ENCODE measurements at places on chromosomes 2 and 18.

GRCh38 chr2:230416061-230416721, at the start of gene SP100:
Gene SP100, plus strand, starts transcription at chr2:230416201. Its CDS starts 96 bp downstream, at chr2:230416297.
- peak; percentile 62 for DNase-seq

GRCh38 chr2:164620873-164621763, at the start of gene GRB14:
Gene GRB14, minus strand, starts transcription at chr2:164621482. Its CDS starts 173 bp downstream, at chr2:164621309.
- no peak for DNase-seq

- no peak for DNase-seq
Observed at GRCh38 chr2:70036290-70036689, 51.0 kb upstream of the PCBP1 start.

GRCh38 chr18:77181950-77182707, 49.5 kb upstream of the MBP start:
- no peak for DNase-seq

GRCh38 chr18:55778788-55779690, 191.0 kb upstream of the TCF4 start:
- DNase-seq: no peak

- DNase-seq: no peak
Observed at GRCh38 chr2:161426455-161426921, 10.4 kb downstream of the TBR1 start.

DNA sequence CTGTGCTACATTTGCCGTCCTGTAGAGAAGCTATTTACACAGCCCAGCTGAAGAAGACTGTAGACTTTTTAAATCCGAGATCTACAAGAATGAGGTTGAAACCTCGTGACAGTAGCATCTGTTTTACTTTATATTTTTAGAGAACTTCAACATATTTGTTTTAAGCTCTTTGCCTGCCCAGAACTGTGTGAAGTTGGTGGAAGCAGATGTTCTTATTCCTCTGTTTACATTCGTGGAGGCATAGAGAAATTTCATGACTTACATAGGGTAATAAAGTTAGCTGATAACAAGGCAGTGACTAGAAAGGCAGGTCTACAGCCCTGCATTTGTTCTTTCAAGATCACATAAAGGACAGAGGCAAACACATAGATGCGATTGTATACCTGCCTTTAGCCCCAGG, 47.0 kb upstream of the MAP3K20 start:
- no peak for DNase-seq

- no peak for DNase-seq
Observed at GRCh38 chr2:129437725-129438124, 541.7 kb upstream of the RAB6C start.

DNA sequence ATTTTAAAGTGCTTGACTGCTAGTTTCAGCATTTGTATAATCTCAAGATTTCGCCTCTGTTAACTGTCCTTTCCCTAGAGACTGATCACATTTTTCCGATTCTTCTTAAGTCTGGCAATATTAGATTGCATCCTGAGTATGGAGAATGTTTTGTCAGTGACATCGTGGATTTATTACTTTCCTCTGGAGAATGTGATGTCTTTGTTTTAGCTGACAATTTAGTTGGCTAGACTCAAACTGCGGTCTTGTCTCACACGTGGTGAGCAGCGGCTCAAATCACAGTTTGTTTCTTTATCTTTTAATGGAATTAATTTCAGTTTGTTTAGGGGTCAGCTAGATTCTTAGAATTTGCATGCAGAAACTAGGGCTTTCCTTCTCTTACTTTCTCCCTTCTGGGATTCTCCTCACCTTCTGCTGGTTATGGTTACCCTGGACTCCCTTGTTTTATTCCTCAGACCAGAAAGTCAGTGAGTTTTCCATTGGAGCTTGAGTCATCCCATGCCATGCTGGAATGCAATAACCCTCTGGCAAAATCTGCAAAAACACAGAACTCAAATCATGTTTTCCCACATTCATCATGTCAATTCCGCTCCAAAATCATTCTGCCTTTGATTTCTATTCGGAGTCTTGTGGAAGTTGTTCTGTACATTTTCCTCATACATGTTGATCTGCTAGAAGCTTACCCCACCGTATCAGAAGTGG, 327.2 kb upstream of the TRIB2 start:
- DNase-seq: no peak

DNA sequence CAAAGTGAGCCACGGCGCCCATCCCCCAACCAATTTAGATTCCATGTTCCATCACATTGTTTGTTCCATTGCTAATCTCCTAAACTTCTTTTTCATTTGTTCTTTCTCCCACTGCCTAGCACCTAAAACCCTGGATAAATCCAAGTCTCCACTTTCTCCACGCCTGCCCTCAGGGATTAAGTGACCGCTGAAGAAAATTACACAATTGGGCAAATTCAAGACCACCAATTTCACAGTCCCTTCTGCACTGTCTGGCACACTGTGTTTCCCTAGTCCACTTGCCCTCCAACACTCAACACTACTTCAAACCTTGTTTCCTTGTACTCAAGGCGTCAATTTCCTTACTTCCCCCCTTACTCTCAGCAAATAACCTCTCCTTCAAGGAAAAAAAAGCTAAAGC, 5.1 kb upstream of the UBXN4 start:
- no peak for DNase-seq

- DNase-seq: no peak
Observed at GRCh38 chr2:153891051-153891450, 19.3 kb downstream of the GALNT13 start.

GRCh38 chr2:29640360-29640759, 281.0 kb downstream of the ALK start:
- no peak for DNase-seq

- DNase-seq: no peak
Observed at GRCh38 chr2:48471048-48471474, 58.9 kb upstream of the STON1 start.

DNA sequence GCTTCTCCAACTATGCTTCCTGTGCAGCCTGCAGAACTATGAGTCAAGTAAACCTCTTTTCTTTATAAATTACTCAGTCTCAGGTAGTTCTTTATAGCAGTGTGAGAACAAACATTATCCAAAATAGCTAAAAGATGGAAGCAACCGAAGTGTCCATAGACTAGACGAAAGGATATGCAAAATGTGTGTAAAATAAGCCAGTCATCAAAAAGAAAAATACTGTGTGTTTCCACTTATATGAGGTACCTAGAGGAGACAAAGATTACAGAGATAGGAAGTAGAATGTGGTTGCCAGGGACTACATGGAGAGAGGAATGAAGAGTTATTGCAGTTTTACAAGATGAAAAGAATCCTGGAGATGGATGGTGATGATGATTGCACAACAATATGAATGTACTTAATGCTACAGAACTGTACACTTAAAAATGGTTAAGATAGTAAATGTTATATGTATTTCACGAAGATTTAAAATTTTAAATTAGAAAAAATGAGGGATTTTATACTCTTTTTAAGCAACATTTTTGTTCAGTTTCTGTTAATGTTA, 99.3 kb upstream of the FN1 start:
- DNase-seq: no peak

GRCh38 chr2:152781175-152781574, 62.8 kb downstream of the ARL6IP6 start:
- DNase-seq: no peak

GRCh38 chr2:148048475-148049221, 27.8 kb downstream of the MBD5 start:
- DNase-seq: no peak

GRCh38 chr18:48996901-48997463, 46.2 kb upstream of the SMAD7 start:
- no peak for DNase-seq

- DNase-seq: no peak
Observed at GRCh38 chr2:40625849-40626248, 174.0 kb upstream of the SLC8A1 start.

GRCh38 chr2:240856151-240856980, 12.3 kb upstream of the AGXT start:
- DNase-seq: no peak

DNA sequence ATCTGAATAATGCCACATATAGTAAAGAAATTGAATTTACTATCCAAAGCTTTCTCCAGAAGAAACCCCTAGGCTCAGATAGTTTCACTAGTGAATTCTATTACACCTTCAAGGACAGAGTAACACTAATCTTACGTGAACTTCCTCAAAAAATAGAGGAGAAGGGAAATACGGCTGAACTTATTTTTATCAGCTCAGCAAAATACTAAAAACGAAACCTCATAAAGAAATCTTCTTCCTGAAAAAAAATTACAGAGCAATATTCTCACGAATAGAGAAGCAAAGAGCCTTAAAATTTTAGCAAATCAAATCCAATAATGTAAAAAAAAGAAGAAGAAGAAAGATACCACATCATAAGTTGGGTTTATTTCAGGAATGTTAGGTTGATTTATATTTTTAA, 14.7 kb downstream of the CAPN13 start:
- no peak for DNase-seq

DNA sequence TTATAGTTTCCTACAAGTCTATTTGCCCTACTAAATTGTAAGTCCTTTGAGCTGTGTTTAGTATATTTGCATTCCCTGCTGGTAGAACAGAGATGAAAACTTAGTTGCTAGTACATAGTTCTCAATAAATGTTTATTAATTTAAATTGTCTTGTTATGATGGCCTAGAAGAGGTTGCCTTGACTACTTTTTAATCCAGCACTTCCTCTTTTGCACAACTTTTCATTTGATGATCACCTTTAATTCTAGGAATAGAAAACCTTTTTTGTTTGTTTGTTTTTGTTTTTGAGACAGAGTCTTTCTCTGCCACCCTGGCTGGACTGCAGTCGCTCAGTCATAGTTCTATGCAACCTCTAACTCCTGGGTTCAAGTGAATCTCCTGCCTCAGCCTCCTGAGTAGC, 6.7 kb downstream of the CFAP36 start:
- DNase-seq: no peak

GRCh38 chr2:59684116-59684770, 869.2 kb downstream of the BCL11A start:
- DNase-seq: no peak

DNA sequence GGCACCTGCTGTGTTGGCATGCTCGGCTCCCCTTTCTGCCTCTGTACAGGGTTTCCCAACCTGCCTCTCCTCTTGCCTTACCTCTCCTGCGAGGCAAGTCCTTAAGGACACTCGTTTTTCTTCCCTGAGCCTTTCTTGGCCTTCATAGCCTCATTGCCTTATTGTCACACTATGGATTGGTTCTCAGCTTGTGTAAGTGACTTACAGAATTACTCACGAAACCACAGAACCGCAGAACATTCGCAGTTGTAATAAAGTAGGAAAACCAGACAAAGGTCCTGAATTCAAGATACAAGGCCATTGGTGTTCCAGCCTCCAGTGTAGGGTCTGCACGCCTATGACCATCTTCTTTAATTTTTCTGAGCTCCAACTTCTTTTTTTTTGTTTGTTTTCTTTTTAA, 317.6 kb upstream of the SMIM21 start:
- DNase-seq: no peak

DNA sequence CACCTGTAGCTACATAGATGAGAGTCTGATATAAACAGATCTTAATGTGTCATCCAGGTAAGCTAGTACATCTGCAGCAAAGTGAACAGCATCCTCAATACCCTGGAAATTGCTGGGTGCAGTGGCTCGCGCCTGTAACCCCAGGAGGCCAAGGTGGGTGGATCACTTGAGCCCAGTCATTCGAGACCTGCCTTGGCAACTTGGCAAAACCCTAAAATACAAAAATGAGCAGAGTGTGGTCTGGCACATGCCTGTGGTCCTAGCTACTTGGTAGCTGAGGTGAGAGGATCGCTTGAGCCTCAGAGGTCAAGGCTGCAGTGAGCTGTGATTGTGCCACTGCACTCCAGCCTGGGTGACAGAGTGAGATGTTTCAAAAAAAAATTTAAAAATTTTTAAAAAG, 233.9 kb upstream of the SP5 start:
- DNase-seq: no peak

DNA sequence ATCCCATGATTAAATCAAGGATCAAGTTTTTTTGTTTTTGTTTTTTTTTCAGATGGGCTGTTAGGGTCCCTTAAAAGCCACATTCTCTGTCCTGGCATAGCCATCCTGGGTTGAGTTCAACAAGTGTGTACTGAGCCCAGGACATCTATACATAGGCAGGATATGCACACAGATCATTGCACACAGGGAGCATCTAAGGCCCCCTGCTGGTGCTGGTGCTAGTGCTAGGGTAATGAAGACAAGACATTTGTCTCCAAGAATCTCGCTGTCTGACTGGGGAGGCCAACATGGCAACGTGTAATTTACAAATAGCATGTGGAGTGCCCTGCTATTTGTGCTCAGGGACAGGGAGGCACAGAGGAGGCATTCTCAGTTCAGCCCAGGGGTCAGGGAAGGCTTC, 124.5 kb downstream of the VAPA start:
- DNase-seq: no peak

GRCh38 chr2:74558284-74559230, 4.0 kb downstream of the DOK1 start:
- no peak for DNase-seq

Measured in stimulated activated CD4-positive, alpha-beta T cell treated with anti-CD3 and anti-CD28 coated beads, Interleukin-1b, Interleukin-23, amount 100 ng/mL, for 4 hours (primary cell).